ENCODE measurements at places on chromosomes 11 and 22.

GRCh38 chr22:21657360-21658032, 8.3 kb upstream of the PPIL2 start:
- peak; percentile 81 for DNase-seq

GRCh38 chr11:4664786-4665185, 21.0 kb downstream of the OR51E1 start:
- DNase-seq = no peak

DNA sequence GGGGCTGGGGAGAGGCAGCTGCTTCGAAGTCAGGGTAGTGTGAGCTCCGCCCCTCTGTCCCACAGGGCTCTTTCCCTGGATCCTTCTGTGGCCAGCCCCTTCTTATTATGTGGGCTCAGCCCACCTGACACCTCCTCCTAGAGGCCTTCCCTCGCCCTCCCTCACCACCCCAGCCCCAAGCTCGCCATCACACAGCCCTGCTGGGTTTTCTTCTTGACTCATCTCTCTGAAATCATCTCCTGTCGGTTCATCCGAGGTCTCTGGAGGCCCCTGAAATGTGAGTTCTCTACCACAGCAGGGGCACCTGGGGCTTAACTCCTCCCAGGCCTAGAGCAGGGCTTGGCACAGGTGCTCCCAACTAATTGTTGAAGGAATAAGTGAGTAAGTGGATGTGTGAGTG, 65.2 kb downstream of the CACNA1I start:
- DNase-seq = no peak

DNA sequence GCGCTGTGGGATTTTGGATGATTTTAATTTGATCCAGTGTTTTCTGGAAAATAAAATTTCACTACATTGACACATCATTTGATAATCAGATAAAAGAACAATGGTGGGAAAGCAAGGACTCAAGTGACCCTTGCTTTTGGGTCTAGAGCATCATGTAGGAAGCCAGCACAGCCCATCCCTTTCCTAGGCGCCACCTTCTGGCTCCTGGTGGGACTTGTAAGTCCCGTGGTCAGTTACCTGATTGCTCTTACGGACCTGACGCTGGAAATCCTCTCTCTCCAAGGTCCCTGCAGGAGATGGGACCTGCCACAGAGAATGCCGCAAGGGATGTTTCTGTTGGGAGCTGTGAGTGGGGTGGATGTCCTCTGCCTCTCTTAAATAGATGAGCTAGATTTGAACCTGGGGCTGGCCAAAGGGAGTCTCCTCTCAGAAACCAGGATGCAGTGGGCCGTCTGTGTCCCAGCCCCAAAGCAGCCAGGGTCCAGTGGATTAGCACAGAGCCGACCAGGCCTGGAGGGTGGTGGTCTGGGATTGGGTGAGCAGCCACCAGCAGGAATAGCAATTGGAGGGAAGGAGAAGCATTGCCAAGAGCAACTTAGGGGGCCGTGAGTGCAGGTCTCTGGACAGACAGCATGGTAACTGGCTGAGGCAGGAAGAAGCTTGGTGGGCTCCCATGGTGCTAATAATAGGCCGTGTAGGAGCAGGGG, 21.7 kb downstream of the TIMP3 start:
- no peak for DNase-seq

DNA sequence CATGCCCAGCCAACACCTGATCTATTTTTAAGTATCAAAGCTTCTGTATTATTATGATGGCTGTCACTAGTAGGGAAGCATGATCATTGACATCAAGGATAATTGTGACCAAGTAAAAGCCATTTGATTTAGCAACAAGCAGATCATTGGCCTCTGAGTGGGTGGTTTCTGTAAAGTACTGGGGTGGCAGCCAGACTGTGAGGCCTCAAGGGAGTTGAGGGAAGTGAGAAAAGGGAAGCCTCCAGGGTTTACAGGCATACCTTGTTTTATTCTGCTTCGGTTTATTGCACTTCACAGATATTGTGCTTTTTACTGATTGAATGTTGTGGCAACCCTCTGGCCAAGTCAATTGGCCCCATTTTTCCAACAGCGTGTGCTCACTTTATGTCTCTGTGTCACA, 60.1 kb downstream of the PRR5L start:
- DNase-seq = no peak

DNA sequence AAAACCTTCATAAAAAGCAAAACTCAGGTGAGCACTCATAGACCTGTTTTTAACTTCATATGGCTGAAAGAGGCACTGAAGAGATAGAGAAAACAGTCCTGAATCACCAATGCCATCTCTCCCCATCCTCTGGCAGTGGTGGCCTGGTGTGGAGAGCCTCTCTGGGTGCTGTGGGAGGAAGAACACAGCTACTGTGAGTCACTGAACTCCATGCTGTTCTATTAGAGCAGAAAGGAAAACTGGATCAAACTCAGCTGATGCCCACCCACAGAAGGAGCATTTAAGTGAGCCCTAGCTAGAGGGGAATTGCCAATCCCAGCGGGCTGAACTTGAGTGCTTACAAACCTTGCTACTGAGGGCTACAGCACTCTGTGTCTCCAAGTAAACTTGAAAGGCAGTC, 115.3 kb upstream of the SESN3 start:
- DNase-seq = no peak

DNA sequence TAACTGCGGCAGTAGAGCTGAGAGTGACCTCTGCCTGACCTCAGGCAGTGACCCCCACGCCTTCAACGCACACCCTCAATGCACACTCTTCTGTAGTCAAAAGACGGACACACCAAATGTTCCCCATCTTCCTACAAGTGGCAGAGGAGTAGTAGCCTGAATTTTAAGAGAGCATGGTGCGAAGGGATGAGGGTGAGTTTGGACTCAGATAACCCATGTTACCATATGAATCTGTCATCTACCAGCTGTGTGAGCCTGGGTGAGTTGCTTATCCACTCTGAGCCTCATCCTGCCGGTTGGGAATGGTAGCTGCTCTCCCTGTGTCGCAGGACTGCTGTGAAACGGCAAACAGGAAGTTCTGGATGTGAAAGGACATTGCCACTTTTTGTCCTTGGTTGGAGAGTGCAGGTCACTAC, 20.6 kb upstream of the ROBO3 start:
- DNase-seq = no peak

GRCh38 chr11:76834151-76834550, 26.6 kb upstream of the ACER3 start:
- no peak for DNase-seq

- DNase-seq = no peak
Measured at GRCh38 chr11:59204746-59205145, 8.0 kb downstream of the MPEG1 start.
